CD4-positive, alpha-beta memory T cell (primary cell): ENCODE measurements at places on chromosomes 4 and X. TPM values are rescaled to one million over a fixed set of nuclear protein-coding genes. Genes with fewer than 3 reads are reported as not detected.

The EGF gene
- total RNA-seq: not detected

GRCh38 chr4:156390599-156391324, 437.1 kb upstream of the CTSO start:
- DNase-seq: no peak

DNA sequence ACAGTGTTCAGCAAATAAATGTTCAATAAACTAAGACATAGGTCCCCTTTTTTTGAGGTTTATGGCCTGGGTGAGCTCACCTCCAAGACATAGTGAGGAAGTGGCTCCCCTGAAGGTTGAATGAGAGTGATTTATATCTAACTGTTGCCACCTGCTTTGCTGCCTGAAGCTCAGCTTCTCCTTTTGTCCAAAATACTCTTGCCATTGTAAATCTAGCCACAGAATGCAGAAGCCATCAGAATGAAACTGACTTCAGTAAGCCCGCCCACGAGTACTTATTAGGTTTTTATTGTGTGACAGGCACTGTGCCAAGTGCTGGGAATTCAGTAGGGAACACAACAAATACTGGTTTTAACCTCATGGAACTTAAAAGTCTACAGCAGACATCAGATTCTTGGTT, 18.0 kb downstream of the SPINK2 start:
- no peak for DNase-seq

The NPNT gene
- not detected for total RNA-seq
